CD4-positive, alpha-beta memory T cell (primary cell): ENCODE measurements at places on chromosomes 4 and X.

DNA sequence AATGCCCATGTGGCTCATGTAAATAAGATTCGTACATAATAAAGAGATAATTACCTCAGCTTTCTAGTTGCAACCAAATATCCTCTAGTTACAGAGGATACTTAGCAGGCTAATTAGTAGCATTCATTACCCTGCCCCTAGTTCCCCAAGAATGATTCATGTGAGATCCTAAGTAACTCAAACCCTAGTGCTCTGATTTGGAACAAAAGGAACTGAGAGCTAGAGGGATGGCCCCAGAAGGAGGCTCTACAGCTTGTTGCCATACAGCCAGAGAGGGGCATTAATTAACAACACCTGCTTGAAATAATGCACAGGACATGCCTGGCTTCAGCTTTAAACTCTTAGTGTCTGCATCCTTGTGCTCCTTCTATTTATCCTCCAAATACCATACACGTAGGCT lies 32.6 kb upstream of the CBR4 start:
- no peak for DNase-seq

- no peak for DNase-seq
Measured at GRCh38 chr4:149801416-149801815, 14.2 kb downstream of the IQCM start.

- DNase-seq, result no peak
Measured at GRCh38 chrX:37753384-37753783, 26.5 kb upstream of the CYBB start.

DNA sequence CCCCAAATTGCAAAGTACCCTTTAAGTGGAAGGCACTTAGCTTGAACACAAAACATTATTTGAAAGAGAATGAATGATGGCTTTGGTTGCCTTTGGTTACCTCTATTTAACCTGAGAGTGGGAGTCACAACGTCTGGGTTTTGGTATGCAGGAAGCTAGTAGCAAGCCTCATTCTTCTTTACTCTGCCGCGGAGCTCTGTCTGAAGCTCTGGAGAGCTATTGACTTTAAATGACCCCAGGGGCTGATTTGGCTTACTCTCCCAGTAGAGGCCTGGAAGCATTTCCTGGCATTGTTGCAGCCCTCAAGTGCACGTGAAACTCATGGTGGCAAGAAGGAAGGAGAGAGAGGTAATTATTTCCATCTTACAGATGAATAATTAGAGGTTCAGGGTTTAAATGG lies 81.8 kb upstream of the MAGEA4 start:
- no peak for DNase-seq

GRCh38 chr4:110412354-110413065 lies 63.4 kb upstream of the ENPEP start:
- DNase-seq, result no peak
